ENCODE measurements at places on chromosomes 2 and 18.

DNA sequence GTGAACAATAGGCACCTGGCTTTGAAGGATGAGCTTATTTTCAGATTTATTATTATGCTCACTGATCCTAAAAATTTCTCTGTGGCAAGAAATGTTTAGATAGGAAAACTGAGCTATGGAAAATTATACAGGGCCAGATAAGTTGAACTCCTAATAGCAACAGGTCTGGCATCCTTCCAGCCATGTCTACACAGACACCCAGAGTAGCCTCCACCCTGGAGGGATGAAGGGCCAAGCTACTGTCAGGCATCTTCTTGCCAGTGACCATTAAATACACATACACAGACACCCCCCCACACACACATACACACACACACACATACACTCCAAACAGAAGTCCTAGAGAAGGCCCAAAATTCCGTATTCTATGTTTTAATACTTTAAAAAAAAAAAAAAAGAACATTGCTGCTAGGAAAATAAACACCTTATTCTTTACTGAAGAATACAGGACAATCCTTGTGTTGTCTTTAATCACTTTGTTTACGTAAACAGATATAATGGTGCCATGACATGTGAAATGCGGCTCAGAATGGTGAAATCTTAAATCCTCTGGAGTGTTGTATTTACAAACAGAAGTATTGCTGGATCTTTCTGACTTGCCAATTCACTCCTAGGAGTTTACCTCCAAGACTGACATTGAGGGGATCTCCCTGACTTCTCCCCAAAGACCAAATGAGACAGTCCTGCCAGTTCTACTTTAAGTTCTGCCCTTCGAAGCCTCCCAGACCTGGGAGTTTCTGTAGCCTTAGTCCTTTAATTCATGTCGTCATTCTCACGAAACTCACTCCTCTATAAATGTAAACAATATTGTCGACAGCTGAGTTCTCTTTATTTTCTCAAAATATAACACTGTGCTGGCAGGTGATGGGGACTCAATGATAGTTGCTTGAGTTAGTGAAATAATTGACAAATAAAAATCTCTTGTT is 163.1 kb downstream of the ANTXR1 start:
- no peak for DNase-seq

- DNase-seq: no peak
Measured at GRCh38 chr18:10131081-10131459, 217.3 kb downstream of the VAPA start.

GRCh38 chr2:3493615-3494007 is 25.7 kb downstream of the ADI1 start:
- DNase-seq: no peak

GRCh38 chr18:40356168-40356567 is 1598.9 kb upstream of the PIK3C3 start:
- no peak for DNase-seq

GRCh38 chr18:23115683-23116096 is 19.6 kb upstream of the CABLES1 start:
- DNase-seq: no peak

DNA sequence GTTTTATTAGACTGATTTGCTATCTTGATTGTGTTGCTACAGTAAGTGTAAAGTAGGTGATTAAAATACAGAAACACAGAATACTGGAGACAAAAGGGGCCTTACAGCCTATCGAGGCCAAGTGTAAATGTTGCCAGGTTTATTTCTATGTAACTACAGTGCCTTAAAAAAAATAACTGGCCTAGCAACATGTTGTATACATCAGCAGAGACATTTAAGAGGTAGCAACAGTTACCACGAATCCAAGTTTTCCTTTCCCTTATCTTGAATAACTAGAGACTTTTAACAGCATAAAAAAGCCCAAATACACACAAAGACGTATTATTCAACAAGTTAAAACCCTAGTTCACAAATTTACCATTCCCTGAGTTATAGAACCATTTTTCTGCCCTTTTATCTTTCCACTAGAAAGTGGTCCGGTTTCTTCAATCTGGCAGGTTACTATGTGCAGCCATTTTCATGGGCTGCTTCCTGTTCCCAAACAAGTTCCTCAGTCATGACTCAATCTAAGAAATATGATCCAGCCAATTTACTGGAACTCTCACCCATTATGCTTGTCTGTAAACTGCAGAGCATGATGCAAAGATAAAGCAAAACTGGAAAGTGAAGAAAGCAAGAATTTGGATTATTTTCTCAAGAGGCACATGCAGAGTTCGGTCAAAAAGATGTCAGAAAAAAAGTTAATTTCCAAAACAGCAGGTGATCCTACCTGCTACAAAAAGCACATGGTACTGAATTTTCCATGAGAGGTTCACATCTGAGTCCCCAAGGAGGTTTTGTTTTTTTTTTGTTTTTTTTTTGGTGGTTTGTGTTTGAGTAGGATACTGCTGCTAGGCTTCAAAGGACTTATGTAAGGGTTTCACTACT is 22.2 kb downstream of the NFE2L2 start:
- DNase-seq: no peak

GRCh38 chr2:220572385-220572784 is 945.0 kb downstream of the SLC4A3 start:
- no peak for DNase-seq

DNA sequence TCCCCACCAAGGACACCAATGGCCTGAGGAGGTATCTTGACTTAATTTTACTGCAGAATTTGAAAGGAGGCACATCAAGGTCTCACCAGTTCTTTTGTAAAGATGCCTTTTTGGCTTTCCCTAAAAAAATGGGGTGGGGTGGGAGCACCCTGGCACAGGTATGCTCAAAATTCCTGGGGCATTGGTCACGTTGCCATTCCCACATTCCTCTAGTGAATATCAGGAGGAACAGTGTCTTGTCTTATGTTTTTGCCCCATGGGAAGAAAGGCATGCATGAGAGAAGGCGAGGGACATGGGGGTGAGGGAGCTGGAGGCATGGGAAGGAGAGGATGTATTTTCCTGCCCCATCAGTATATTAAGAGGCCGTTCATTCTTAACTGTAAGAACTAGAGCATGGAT is 275.3 kb downstream of the CMPK2 start:
- no peak for DNase-seq

DNA sequence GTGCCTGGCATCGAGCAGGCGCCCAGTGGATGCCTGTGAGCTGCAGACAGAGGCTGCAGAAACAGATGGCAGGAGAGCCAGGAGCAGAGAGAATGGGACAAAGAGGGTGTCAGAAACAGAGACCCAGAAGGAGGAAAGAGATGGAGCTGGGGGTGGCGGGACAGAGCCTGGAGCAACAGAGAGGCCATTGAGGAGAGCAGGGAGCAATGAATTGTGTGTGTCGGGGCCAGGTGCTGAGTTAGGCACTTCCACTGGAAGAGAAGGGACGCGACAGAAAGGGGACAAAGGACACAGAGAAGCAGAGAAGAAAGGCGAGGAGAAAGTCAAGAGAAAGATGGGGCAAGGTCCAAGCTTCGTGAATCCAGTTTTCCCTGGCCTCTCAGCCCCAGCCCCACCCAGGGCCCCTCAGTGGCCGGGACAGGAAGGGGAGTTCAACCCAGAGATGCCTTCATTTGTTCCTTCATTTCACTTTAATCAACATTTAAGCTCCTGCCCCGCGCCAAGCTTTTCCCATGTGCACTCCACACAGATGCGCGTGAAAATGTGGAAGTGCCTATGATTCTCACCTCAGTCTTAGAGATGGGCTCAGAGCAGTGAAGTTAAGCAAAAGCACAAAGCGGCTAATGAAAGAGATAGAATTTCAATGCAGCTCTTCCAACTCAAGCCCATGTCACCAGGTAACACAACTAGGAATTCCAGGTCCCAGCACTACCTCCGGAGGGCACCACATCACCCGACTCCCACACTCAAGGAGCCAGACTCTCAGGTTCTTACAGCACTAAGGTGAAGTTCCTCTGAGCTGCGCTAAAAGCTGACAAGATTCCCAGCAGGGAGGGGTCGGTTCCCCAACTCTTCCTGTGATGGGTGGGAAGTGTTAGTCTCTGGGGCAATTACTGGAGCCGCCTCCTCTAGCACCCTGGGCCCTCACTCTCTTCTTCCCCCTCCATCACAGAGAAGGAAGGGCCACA is 55.1 kb downstream of the TNS1 start:
- no peak for DNase-seq

DNA sequence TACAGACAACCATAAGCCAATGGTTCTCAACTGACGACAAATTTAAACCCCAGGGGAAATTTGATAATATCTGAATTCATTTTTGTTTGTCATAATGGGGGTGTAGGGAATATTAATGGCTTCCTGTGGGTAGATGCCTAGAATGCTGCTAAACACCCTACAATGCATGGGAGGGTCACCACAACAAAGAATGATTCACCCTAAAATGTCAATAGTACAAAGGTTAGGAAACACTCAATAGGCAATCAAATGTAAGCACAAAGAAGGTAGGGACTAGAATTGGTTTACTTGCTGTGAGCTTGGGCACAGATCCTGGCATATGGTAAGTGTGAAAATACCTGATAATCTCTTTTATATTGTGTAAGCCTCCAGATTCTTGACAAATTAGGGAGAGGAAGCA is 20.1 kb upstream of the FANCL start:
- DNase-seq: no peak

- no peak for DNase-seq
Measured at GRCh38 chr18:5275872-5276271, 19.7 kb downstream of the ZBTB14 start.

- no peak for DNase-seq
Measured at GRCh38 chr2:33671198-33671597, 72.1 kb upstream of the FAM98A start.

GRCh38 chr18:24548583-24548982 is 88.1 kb downstream of the HRH4 start:
- no peak for DNase-seq

- DNase-seq: no peak
Measured at GRCh38 chr2:149924028-149924427, 336.5 kb upstream of the MMADHC start.

- no peak for DNase-seq
Measured at GRCh38 chr2:173815772-173816171, 149.4 kb downstream of the SP3 start.

DNA sequence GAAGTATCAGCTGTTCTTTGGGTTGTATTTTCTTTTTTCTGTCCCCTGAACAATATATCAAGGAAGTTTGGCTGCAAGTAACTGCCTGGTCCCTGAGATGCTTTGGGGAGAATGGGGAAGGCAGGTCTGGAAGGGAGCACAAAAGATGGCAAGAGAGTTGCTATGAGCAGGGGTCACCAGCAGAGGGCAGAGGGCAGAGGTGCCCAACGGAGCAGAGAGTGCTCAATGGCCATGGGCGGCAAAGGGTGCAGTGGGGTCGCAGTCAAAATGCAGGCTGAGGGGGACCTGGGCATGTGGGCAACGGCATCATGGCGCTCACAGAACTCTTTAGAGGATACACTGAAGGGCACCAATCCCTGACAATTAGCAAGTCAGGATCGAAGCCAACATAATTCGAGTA is 107.7 kb upstream of the ATP8B1 start:
- no peak for DNase-seq

DNA sequence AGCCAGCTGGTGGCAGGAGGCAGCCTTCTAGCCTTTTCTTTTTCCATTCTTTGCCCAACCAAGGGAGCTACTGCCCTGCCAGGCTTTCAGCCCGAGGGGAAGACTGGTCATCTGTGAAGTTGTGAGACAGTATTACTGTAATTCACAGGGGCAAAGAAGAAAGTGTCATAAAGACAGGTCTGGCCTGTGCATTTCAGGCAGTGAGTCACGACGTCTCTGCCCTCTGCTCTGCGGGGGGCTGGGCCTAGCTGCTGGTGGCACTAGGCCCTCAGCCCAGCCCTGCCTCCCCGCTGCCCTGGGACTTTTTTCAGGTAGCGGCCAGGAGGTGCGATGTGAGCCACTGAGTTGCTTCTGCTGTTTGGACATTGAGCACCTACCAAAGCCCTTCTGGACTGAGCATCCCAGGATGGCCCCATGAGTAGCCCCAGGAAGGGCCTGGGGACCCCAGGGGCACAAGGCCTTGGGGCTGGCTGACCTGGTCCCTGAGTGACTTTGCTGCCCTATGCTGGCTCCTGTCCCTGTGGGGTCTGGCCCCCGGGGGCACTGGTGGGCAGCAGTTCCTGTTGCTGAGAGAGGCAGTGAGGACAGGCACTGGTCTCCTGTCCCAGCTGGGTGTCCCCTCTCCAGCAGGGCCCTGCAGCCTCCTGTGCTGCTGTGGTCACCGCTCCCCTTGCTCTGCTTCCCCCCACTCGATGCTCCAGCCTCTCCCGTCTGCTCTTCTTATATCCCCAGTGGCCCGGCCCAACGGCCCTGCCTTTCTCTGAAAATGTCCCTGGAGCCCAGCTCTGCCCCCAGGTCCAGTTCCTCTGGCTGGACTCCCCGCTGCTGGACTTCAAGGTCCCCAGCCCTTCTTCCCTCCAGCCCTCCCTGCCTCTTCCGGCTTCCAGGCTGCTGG is 7.0 kb downstream of the INHBB start:
- DNase-seq: no peak

DNA sequence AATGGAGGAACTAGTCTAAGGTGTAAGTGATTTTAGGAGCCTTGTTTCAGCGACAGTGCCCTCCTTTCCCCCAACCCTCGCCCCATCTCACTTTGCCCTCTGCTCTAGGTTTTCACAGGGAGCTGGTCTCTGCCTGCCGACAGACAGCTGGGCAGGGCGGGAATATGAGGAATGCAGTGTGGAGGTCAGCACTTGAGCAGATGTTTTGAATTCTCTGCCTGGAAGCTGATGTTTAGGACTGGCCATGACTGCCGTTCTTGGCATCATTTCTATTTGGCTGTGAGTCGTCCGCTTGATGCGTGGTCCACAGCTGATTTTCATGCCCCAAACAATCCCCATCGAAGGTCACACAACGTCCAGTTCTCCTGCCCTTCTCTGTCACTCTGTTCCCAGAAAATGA is 55.1 kb upstream of the SIX3 start:
- DNase-seq: no peak

DNA sequence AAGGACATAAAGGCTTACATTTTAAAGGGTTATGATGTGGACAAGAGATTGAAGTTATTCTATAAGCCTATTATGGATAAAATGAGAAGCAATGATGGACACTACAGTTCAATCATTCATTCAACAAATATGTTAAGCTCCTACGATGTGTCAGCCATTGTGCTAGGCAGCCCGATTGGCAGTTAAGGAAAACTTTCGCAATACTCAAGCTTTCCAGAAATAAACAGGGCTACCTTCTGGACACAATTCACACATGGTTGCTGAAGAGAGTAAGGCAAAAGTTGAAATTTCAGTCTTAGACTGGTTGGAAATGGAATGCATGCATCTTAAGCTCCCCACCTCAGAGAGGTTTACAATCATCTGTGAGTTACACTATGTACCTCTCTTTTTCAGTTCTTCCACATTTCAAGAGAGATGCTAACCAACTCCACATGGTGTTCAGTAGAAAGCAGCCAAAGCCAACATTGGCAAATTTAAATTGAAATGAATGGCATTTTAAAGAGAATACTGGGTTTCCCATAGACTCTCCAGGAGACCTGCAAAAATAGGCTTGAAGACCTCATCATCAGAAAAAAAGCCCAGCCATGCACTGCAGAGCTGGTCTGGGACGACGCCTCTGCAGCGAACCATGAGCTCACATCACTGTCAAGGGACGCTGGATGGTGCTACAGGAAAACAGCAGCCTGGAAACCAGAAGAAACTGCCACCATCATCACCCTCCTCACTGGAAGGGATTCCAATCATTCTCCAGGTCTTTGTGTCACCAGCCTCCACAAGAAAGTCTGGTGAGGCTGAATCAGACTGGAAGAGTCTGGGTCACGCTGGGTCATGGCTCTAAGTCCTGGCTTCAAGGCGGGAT is 276.3 kb downstream of the AFF3 start:
- no peak for DNase-seq

GRCh38 chr2:235006986-235007385 is 55.2 kb downstream of the SH3BP4 start:
- no peak for DNase-seq
